Urinary bladder (tissue), 4 donors: ENCODE measurements at places on chromosomes 5 and 9. TPM values are rescaled to one million over a fixed set of nuclear protein-coding genes. Genes with fewer than 3 reads are reported as not detected.

- no peak for DNase-seq
Measured at GRCh38 chr9:124493794-124494479, 13.3 kb downstream of the NR5A1 start.

AJM1 gene
- 0.69 TPM for total RNA-seq

- no peak for DNase-seq
Measured at GRCh38 chr5:156879665-156880285, 29.7 kb downstream of the PPP1R2B start.

GRCh38 chr9:98874721-98875255 is 67.3 kb downstream of the GALNT12 start:
- no peak for DNase-seq

GRXCR2 gene
- not detected for total RNA-seq

SPDL1 gene
- 22.5 TPM for total RNA-seq

SLC36A2 gene
- not detected for total RNA-seq

DNA sequence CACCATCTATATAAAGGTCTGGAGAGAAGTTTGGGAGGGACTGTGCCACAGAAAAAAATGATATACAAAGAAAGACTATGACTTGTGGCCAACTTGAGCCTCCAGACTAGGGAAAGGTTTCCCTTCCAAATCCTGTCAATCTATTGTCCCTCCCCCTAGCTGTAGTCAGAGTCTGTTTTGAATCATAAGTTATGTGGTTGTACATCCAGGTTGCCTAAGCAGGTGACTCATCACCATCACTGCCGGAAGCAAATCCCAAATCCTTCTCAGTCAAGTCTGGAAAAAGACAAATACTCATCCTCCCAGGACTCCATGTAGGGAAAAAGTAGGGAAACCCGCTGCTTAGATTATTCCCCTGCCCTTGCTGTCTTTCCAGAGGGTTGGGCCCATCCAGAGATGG is 235.7 kb downstream of the CDK5RAP2 start:
- no peak for DNase-seq

GRCh38 chr9:132651259-132651658 is 18.5 kb downstream of the DDX31 start:
- DNase-seq = peak; percentile 46

DNA sequence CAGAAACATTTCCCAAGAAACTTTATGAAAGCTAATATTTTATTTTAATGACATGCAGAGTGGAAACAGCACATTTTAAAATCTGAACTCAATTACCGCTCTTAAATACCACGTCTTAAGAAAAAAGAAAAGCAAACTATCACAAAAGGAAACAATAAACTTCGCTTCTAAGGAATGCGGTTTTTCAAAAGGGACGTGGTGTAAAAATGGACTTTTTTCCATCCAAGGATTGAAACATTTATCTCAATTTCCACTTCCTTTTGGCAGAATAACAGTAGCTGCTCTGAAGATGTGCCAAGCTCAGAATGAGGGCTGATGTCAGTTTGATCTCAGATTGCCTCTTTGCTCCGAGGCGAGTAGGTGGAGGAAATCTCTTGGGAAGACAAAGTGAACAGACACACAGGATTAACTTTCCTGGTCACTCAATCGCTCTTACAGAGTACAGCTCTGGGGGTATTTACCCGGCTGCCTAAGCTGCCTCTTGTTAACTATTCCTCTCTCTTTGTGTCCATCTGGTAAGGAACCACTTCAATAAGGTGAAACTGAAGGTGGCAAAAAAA is 158.5 kb downstream of the TRPM6 start:
- DNase-seq = no peak

DNA sequence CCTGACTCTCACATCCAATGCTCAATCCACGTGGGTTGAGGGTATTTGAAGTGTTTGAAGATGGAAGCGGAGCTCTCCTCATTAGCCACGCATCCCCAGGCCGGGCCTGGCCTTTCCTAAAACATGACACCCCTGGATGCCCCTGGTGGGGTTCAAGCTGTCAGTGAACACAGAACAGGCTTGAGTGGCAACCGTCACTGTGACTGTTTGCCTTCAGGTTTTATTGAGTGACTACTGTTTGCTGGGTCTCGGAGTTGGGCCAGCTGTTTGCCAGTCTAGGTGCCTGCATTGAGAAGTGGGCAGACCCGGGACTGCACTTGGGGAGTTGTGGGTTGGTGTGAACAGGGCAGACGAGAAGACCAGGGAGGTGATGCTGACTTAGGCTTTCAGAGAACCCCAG is 7.8 kb upstream of the OLFM1 start:
- no peak for DNase-seq

ROPN1L gene
- 0.26 TPM for total RNA-seq

GRCh38 chr5:54580997-54581811 is 63.6 kb downstream of the SNX18 start:
- no peak for DNase-seq

DNA sequence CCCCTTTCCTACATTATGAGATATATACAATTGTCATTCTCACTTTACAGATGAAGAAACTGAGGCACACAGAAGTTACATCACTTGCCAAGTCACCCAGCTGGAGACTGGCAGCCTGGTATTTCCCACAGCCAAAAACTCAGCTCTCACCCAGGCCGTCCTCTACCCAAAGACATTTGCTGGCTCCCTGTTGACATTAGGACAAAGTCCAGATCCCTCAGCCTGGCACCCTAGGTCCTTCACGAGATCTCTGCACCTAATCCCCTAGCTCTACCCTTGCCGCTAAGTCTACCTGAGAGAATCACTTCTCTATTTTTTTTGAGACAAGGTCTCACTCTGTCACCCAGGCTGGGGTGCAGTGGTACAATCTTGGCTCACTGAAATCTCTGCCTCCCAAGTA is 26.8 kb upstream of the LHX2 start:
- no peak for DNase-seq

IRX1 gene
- total RNA-seq = 0.85 TPM

DNA sequence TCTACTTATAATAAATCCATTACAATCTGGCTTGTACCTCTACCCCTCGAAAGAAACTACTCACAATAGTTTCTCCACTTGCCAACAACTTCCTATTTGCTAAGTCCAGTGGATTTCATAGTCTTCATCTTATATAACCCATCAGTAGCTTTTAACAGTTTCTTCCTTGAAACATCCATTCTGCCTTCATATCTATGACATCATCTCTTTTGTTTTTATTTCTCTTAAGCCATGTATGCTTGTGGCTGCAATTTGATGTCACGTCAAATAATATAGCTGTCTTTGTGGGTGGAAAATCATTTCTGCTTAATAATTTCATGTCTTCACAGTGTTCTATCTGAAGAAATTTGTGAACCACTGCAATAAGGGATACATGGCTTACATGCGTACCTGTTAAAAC is 77.5 kb upstream of the GRHPR start:
- DNase-seq = no peak

PCDHA10 gene
- 1.1 TPM for total RNA-seq

DNA sequence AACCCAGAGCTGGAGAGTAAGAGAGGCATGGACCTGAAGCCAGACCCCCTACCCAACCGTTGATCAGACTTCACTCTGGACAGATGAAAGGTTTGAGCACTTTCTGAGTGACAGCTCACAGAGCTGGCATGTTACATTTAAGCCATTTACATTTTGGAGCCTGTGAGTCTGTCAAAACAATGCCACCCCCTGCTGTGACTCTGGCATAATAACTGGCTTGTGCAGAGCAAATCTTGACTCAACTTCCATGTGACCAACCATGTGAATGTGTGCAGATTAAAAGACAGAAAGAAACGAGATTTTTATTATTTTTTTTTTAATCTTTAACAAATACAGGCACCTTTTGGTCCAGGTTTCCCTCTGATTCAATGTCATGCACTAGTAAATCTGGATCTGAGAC is 48.5 kb downstream of the MFAP3 start:
- no peak for DNase-seq

MEF2C gene
- total RNA-seq = 166 TPM

SLC6A19 gene
- not detected for total RNA-seq

DNA sequence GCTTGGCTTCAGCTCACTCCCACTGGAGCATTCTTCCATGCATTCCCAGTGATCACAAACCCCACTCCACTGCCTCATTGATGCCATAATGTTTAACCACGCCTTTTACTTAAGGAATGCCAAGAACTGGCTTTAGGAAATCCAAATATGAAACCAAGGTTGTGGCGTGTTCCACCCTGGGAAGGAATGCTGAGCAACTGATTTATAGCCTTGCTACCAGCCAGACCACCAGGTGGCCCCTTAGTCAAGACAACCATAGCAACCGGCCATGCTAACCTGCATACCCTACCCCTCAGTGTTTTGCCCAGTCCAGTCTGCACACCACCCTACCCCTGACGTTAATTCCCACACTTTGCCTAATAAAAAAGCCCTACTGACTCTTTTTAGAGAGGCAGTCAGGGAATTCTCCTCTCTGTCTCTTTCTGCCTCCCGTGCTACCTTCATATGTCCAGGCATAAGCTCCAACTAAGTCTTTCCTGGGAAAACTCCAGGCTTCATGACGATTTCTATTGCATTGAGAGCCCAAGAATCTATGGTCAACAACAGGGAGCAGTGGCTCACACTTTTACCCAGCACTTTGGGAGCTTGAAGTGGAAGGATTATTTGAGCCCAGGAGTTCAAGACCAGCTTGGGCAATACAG is 27.0 kb upstream of the PRRC2B start:
- peak; percentile 39 for DNase-seq

SPATA24 gene
- total RNA-seq = 3.0 TPM

PCDHGB1 gene
- 5.7 TPM for total RNA-seq

DNA sequence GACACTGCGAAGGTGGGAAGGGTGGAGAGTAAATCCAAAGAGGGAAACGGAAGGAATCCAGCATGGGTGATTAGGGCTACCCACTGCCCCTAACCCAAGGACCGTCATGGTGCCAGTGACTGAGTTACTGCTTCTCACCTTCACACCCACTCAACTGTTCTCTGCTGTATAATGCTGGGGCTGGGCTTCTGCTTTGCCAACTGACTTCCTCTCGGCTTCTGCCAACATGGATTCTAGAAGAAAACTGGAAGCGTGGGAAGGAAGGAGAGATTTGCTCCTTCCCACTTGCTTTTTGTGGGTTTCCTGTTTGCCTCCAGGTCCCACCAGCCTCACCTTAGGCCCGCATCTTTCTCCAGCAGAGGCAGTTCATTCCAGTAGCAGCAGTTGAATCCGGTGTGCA is 153.5 kb upstream of the RAI14 start:
- DNase-seq = no peak

DNA sequence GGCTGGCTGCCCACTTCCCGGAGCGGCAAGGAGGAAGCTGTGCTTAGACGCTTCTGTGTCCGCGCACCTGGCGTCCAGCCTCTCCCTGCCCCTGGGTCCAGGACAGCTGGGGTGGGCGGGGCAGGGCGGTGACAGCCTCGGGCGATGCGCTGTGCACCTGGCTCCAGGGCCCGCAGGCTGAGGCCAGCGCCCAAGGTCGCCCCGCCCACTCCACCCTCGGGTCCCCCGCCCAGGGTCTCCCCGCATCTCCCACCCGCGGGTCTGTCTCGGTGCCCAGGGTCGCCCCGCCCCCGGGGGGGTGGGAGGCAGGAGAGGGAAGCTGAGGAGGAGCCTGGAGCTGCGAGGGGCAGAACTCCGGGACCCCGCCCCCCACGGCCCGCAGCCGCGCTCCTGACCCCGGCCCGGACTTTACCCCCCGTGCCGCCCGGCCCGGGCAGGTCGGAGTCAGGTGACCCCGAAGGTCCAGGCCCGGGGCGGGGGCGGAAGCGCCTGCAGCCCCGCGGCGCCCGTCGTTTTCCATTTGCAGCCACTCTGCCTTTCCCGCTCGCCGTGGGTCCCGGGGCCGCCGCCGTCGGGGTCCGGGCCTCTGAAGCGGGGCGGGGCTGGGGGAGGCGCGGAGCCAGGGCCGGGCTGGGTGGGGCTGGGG is at the start of gene ENTPD8:
ENTPD8 (minus strand) TSS at position 69 of the 646 bp plus-strand sequence. CDS start 3,072 bp downstream, outside the sequence.
- DNase-seq = no peak

DNA sequence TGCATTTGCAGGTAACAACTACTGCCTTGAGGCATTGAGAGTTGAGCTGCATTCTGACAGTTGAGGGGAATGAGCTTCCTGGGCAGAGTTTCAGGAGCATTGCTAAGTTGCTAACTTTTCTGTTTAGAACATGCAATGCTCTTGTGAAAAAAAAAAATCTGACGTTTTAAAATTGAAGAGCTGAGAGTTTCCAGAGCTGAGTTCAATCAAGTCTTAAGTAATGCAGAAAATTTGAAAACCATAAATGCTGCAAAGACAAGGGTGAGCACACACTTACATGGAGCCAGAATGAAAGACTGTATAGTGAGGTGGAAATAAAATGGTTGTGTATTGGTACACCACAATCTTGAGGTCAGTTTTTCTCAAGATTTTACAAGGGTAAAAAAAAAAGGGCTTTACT is 166.0 kb downstream of the GABRB2 start:
- DNase-seq = no peak

DOK3 gene
- 2.9 TPM for total RNA-seq

- no peak for DNase-seq
Measured at GRCh38 chr9:107841076-107841475, 351.5 kb upstream of the KLF4 start.

DNA sequence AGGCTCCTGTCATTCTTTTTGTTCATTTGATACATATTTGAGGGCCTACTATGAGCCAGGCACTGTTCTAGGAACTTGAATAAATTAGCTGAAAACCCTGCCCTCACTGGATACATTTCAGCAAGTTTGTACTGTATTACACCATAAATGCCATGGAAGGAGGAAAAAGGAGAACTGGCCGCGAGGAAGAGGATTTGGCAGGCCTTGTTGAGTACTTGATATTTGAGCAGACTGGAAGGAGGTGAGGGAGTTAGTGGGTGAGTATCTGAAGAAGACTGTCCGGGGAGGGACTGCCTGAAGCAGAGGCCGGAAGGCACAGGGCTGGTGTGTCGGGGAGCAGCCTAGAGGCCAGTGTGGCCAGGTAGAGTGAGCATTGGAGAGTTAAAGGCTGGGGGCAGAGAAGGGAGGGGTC is 4.5 kb downstream of the SNX30 start:
- DNase-seq = no peak

- DNase-seq = no peak
Measured at GRCh38 chr5:138371454-138371853, 19.0 kb downstream of the KDM3B start.

PCDH1 gene
- 21.1 TPM for total RNA-seq

DNA sequence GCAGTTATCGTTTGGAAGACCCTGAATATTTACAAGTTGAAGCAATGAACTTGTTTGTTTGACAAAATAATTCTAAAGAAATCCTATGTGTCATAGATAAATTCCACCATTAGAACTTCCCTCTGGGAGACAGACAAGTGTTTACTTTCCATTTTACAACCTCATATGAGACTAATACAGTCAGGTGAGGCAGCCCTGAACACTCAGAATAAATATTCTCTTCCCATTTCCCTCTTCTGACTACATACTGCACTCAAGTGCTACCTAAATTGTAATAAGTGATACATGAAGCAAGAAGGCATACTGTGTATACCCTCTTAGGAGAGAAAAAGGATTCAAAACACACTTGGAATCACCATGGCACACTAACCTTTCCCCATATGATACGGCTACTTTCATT is 6.8 kb downstream of the RASEF start:
- no peak for DNase-seq

DNA sequence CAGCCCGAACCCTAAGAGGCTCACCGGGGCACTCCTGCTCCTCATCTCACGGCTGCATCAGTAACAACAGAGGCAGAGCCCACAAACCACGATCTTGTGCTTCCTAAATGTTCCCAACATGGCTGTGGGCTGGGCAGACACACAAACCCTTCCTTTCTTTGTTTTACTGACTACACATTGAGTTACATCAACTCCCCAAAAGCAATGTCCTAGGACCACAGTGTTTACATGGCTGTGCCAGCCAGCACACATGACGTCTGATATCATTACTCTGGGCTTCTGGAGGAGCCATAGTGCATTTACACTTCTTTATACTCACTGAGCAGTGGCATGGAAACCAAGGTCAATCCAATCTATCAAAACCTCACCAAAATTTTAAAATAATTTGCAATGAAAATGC is 101.4 kb downstream of the LHFPL2 start:
- DNase-seq = no peak

- no peak for DNase-seq
Measured at GRCh38 chr9:80085668-80086067, 513.9 kb downstream of the TLE4 start.
